Stimulated activated CD4-positive, alpha-beta T cell treated with anti-CD3 and anti-CD28 coated beads, Interleukin-15, amount 100 ng/mL, for 48 hours (primary cell): ENCODE measurements at places on chromosomes 3 and 15.

- no peak for DNase-seq
Measured at GRCh38 chr15:92283813-92284212, 109.9 kb upstream of the ST8SIA2 start.

DNA sequence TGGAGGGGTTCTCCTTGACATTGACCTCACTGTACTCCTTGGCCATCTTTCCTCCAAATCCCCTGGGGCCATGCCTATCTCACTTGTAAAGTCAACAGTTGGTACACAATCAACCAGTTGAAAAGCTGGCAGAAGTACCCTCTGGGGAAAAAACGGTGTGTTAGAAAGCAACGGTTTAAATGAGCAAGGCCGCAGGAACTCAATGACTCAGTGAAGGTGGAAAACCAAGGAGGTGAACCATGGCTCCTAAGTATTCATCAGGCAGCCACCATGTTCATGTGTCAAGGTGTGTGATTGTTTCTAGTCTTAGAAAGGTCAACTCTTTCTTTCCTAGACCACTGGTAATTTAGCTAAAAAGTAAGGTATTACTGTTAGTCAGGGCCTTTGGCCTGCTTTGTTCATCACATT lies 130.9 kb upstream of the SATB1 start:
- peak; percentile 36 for DNase-seq

GRCh38 chr3:59424268-59425010 lies 374.6 kb upstream of the CFAP20DC start:
- DNase-seq = no peak

GRCh38 chr3:187684880-187685279 lies 14.7 kb upstream of the SST start:
- no peak for DNase-seq

DNA sequence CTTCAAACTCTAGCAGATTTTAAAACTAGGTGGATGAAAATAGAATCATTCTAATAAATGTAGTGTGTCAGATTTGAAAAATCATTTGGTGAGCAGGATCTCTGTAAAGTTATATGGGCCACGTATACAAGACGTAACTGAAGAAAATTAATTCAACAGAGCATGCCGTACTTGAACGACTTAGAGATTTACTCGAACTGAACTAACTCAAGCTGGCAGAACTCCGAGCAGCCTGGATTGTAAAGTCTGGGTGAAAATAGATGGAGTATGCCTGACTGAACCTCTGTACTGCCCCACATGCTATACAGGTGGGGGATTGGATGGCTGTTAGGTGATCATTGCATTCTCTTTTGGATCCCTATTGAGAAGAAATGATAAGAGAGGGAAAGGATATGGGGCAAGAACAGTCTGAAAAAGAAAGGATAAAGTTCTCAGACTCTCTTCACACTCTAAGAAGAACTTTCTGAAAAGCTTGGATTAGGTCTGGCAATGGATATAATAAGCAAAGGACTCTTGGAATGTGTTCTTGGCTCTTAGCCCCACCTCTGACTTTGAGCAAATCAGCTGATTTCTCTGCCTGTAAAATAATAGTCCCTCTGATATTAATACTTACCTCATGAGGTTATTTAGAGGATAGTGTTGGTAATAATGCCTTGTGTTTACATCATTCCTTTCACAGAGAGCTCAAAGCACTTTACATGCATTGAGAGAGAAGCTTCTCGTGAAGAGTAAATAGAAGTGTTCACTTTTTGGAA lies 147.5 kb downstream of the FILIP1L start:
- DNase-seq = no peak

DNA sequence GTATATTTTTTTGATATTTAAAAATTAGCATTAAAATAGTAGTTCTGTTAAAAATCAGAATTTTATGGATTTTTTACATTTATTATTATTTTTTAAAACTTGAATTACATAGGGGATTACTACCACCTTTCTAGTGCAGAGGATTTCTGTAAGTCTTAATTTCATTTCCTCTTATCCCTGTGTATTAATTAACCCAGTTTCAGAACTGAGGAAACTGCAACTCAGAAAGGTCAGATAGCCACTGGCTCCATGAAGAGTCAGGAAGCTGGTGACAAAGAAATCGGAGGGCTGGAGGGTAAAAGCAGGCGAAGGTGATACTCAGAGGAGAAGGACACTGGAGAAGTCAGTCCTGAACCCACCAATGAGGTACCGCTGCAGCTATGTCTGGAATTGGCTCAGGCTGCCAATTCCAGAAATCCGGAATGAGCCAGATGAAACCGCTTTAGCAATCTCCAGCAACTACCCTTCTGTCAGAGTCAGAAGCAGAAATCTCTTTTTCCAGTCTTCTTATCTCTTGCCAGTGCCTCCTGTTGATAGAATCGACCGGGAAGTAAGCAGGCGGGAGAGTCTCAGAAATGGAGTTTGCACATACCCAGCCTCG lies 308.5 kb downstream of the SV2B start:
- DNase-seq = no peak

DNA sequence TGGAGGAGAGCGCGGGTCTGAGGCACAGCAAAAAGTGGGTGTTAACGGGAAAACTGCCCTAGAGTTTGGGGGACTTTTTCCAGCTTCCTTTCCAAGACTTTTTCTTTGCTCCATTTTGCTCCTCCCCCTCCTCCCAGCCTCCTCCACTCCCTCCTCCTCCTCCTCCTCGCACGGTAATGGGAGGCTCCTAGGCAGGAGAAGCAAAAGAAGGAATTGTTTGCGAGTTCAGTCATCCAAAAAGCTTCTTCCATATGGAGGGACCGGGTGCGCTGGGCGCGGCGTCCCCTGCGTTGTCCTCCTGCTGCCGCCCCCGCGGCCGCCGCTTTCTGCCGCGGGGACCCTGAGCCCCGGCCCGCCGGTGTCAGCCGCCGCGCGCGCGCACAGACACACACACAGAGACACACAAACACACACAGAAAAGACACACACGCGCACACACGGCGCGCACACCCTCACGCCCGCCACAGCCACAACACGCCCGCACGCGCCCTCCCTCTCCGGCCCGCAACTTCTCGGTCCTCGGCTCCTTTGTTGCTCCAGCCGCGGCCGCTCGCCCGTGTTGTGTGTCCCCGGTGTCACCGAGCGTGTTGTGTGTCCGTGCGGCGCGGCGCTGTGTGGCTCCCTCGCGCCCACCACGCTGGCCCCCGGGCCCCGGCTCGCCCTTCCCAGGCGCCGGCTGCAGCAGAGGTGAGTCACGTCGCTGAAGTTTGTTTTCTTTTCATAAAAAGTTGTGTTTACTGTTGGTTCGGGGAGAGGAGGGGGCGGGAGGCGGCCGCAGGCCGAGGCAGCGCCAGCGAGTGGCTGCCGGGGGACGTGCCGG lies at the start of gene BOC:
TSS of gene BOC (plus strand) at position 228 of the 820 bp plus-strand sequence. CDS start 38,246 bp downstream, outside the sequence.
- DNase-seq = no peak

GRCh38 chr3:154818676-154819255 lies 261.4 kb upstream of the MME start:
- no peak for DNase-seq
